ENCODE measurements at places on chromosomes 1 and 21. TPM values are rescaled to one million over a fixed set of nuclear protein-coding genes. Genes with fewer than 3 reads are reported as not detected.

- H3K27me3 ChIP-seq: no peaks in the 10 kb centered on the region
- H3K27ac ChIP-seq: no peak overlapping the region
- H3K36me3 ChIP-seq: peaks cover 52% of the 10 kb centered on the region
- DNase-seq: no peak
- H3K4me3 ChIP-seq: no peak overlapping the region
- no peaks in the 10 kb centered on the region for H3K4me1 ChIP-seq
These were observed 15.4 kb downstream of the NPPA start for GRCh38 chr1:11831945-11832725.

GRCh38 chr1:119674835-119675289 lies 26.8 kb upstream of the ZNF697 start:
- no peaks in the 10 kb centered on the region for H3K36me3 ChIP-seq
- H3K27me3 ChIP-seq: no peaks in the 10 kb centered on the region
- no peak overlapping the region for H3K27ac ChIP-seq
- no peak for DNase-seq

- H3K27me3 ChIP-seq: no peaks in the 10 kb centered on the region
- no peak overlapping the region for H3K4me3 ChIP-seq
- no peak overlapping the region for H3K27ac ChIP-seq
These were observed 160.8 kb downstream of the HHAT start for GRCh38 chr1:210489491-210489890.

- H3K4me1 ChIP-seq: no peaks in the 10 kb centered on the region
- peak overlapping the region; percentile 18 for H3K4me3 ChIP-seq
- H3K27me3 ChIP-seq: no peaks in the 10 kb centered on the region
- DNase-seq: no peak
- H3K27ac ChIP-seq: no peak overlapping the region
These were observed 3.5 kb downstream of the TGFB2 start for GRCh38 chr1:218348628-218349071.

DNA sequence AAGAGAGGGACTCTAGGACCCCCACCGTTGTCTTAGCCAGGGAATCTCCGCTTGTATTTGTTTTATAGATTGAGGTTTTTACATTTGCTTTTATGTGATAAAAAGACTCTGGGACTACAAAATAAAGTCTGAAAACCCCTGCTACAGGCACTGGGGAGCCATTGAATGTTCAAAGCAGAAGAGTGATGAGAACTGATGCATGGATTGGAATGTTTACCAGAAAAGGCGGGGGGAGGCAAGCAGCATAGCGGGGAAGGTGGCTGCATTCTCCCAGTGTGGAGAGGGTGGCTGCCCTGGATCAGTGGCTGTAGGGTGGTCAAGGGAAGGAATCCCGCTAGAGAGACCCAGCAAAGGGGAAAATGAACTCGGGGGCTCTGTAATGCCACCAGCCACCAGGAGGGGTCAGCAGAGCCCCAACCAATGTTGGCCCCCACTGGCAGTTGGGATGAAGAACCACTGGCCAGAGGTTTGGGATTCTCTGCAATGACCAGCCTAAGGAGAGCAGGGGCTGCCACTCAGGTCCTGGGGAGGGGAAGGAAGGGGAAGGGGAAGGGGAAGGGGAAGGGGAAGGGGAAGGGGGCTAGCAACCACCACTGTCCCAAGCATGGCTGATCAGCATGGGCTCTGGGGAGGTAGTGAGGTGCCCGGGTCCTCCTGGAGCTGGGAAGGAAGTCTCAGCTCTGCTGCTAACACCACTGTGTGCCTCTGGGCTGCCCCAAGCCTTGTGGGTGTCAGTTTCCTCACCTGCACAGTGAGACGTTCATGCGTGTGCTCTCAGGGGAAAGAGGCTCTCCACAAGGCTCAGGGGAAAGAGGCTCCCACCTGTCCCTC lies 19.2 kb upstream of the PEF1 start:
- no peaks in the 10 kb centered on the region for H3K27me3 ChIP-seq
- no peak overlapping the region for H3K4me3 ChIP-seq
- DNase-seq: peak; percentile 64
- no peaks in the 10 kb centered on the region for H3K36me3 ChIP-seq
- H3K4me1 ChIP-seq: no peaks in the 10 kb centered on the region
- no peak overlapping the region for H3K27ac ChIP-seq

DNA sequence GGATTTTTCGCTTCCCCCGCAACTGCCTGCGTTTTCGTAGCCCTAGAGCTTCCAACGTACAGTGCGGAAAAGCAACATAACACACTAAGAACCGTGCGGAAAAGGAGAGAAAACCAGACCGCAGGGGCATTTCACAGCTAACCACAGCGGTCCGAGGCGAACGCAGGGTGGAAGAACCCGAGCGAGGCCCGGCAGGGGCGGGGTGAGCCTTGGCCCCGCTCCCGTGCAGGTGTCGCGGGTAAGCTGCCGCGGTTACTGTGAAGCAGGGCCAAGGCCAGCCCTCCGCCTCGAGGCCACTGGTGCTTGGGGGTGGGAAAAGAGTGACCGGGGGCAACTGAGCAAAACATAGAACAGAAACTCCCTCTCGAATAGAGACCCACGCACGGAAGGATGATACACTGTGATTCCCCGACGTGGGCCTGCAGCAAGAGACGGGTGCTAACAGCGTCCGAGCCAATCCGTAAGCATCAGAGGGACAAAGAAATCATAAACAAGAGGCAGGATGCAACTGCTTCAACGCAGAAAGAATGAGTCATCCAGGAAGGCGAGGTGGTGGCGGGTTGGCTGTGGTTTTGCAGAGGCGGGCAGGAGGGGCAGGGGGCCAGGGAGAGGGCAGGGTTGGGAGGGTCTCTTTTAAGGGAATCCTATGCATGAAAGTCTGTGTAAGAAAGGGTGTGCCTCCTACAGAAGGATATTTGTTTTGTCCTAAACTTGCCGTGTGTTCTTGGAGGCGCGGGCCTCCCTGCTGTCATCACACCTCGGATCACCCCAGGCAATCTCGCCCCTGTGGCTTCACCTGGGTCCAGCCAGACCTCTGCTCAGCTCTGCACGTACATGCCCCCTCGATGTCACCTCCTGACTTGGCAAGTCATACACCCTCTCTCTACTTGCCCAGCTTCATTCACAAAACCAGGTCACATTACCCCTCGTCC lies 7.3 kb downstream of the GNG4 start:
- H3K4me3 ChIP-seq: no peak overlapping the region
- peak; percentile 72 for DNase-seq
- H3K27ac ChIP-seq: no peak overlapping the region

DNA sequence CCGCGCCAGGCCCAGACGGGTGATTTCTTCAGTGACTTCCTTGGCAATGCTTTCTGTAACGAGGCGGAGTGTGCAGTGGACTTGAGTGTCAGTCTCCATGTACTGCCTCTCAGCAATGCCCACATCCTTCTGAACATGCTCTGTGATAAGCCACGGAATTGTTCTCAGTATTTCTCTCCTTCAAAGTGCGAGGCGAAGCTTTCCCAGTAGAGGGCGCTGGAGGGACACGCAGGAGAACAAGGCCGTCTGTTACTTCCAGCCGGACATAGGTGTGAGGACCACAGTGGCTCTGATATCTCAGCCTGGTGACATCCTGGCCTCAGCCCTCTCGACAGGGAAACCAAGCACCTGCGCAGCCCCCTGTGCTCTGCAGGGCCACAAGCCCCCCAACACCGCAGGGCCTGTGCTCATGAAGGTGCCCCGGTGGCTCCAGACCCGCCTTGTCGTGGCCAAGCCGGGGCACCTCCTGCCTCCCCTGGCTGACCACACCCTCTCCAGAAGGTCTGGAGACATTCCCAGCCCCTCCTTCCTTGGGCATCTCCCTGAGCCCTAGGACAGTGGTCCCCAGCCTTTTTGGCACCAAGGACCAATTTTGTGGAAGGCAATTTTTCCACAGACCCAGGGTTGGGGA lies 46.1 kb upstream of the BACE2 start:
- H3K4me1 ChIP-seq: no peaks in the 10 kb centered on the region
- peak; percentile 82 for DNase-seq
- no peak overlapping the region for H3K4me3 ChIP-seq

DNA sequence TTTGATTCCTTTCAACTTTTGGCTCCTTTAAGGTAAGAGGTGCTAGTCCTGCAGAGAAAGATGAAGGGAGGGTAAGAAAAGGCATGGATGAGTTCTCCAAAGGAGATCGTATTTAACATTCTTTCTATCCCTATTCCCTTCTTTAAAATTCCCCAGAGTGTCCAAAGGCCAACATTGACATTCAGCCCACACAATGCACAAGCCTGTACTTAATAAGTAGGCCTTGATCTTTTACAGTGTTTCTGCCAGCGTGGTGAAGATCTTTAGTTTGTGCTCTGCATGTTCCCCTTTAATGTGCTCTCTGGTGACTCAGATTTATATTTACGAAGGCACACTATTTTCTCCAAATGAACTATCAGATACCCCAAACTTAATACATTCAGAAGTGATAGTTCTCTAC lies 582.5 kb upstream of the RGS18 start:
- H3K4me1 ChIP-seq: no peaks in the 10 kb centered on the region
- H3K36me3 ChIP-seq: no peaks in the 10 kb centered on the region
- H3K4me3 ChIP-seq: no peak overlapping the region
- no peak overlapping the region for H3K27ac ChIP-seq
- peak; percentile 3 for DNase-seq

GRCh38 chr1:90144820-90145219 lies 149.9 kb downstream of the ZNF326 start:
- no peak overlapping the region for H3K4me3 ChIP-seq
- no peak for DNase-seq
- no peaks in the 10 kb centered on the region for H3K27me3 ChIP-seq
- no peak overlapping the region for H3K27ac ChIP-seq

GRCh38 chr1:17673329-17674072 lies 81.6 kb upstream of the ACTL8 start:
- H3K4me1 ChIP-seq: peaks cover 9% of the 10 kb centered on the region
- no peak for DNase-seq
- no peak overlapping the region for H3K4me3 ChIP-seq

- H3K27me3 ChIP-seq: no peaks in the 10 kb centered on the region
- peaks cover 8% of the 10 kb centered on the region for H3K4me1 ChIP-seq
- no peak overlapping the region for H3K4me3 ChIP-seq
- H3K27ac ChIP-seq: no peak overlapping the region
- DNase-seq: no peak
These were observed 59.2 kb upstream of the ATP5PO start for GRCh38 chr21:33974513-33975468.

DNA sequence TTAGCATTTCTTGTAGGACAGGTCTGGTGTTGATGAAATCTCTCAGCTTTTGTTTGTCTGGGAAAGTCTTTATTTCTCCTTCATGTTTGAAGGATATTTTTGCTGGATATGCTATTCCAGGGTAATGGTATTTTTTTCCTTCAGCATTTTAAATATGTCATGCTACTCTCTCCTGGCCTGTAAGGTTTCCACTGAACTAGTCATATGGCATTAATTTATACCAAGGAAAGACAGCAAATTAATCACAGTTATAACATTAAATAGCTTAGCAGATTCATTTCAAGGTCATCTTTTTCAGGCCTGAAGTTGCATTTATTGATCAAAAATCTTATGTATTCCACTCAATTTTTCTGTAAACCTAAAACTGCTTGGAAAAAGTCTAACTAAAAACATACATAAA lies 54.9 kb downstream of the AK5 start:
- no peak for DNase-seq
- no peak overlapping the region for H3K4me3 ChIP-seq
- no peaks in the 10 kb centered on the region for H3K27me3 ChIP-seq
- no peaks in the 10 kb centered on the region for H3K36me3 ChIP-seq
- no peaks in the 10 kb centered on the region for H3K4me1 ChIP-seq

- H3K4me1 ChIP-seq: no peaks in the 10 kb centered on the region
- H3K27me3 ChIP-seq: no peaks in the 10 kb centered on the region
- H3K4me3 ChIP-seq: no peak overlapping the region
- H3K36me3 ChIP-seq: no peaks in the 10 kb centered on the region
These were observed 266.9 kb downstream of the SIPA1L2 start for GRCh38 chr1:232363008-232363407.

GRCh38 chr1:12480748-12481362 lies 137.2 kb downstream of the DHRS3 start:
- DNase-seq: no peak
- H3K4me3 ChIP-seq: no peak overlapping the region
- peak overlapping the region; percentile 29 for H3K27ac ChIP-seq
- no peaks in the 10 kb centered on the region for H3K27me3 ChIP-seq
- no peaks in the 10 kb centered on the region for H3K36me3 ChIP-seq

- no peak overlapping the region for H3K27ac ChIP-seq
- H3K36me3 ChIP-seq: peaks cover 17% of the 10 kb centered on the region
- H3K4me1 ChIP-seq: no peaks in the 10 kb centered on the region
- no peak overlapping the region for H3K4me3 ChIP-seq
- H3K27me3 ChIP-seq: no peaks in the 10 kb centered on the region
- DNase-seq: no peak
These were observed 58.5 kb upstream of the ACTL8 start for GRCh38 chr1:17696417-17697301.

GRCh38 chr21:40620386-40621145 lies 226.4 kb downstream of the DSCAM start:
- no peaks in the 10 kb centered on the region for H3K4me1 ChIP-seq
- H3K27ac ChIP-seq: no peak overlapping the region
- no peaks in the 10 kb centered on the region for H3K36me3 ChIP-seq
- H3K27me3 ChIP-seq: no peaks in the 10 kb centered on the region
- no peak overlapping the region for H3K4me3 ChIP-seq

GRCh38 chr1:165564561-165564960 lies 20.8 kb downstream of the LRRC52 start:
- no peak for DNase-seq
- H3K4me3 ChIP-seq: no peak overlapping the region
- H3K27ac ChIP-seq: no peak overlapping the region
- no peaks in the 10 kb centered on the region for H3K4me1 ChIP-seq
- no peaks in the 10 kb centered on the region for H3K36me3 ChIP-seq
- H3K27me3 ChIP-seq: no peaks in the 10 kb centered on the region

DNA sequence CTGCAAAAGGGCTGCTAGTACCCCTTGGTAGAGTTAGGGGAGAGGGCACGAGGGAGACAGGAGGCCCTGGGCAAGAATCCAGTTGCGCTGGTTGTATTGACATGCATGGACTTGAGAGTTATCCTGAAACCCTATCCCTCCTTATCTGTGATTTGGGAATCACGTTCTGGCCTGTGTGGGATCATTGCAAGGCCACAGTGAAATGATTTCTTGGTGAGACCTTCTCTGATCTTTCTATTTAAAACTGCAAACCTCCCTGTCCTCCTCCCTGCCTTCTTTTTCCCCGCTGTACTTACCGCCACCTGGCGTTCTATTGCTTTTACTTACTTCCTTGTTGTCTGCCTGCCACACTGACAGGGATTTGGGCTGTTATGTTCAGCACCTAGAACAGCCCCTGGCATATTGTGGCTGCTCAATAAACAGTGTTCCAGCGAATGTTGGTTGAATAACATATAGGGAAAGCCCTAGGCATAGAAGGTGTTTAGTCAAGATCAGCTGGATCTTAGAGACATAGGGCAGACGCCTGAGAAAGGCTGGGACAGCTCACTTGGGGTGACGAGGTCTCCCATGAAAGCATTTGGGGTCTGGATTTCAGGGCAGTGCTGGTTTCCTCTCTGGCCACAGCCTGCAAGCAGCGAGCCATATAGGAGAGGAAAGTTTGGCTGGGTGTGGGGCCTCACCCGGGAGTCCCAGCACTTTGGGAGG lies 25.6 kb downstream of the ALPL start:
- H3K4me3 ChIP-seq: no peak overlapping the region
- H3K27ac ChIP-seq: no peak overlapping the region
- DNase-seq: peak; percentile 63
- peaks cover 21% of the 10 kb centered on the region for H3K4me1 ChIP-seq
- H3K27me3 ChIP-seq: no peaks in the 10 kb centered on the region

- DNase-seq: no peak
- H3K27me3 ChIP-seq: no peaks in the 10 kb centered on the region
- no peaks in the 10 kb centered on the region for H3K36me3 ChIP-seq
- H3K4me3 ChIP-seq: no peak overlapping the region
These were observed 12.2 kb upstream of the CDC42BPA start for GRCh38 chr1:227330279-227331076.

The PDXK gene
- 210 TPM for total RNA-seq

The CRYBG2 gene
- total RNA-seq: 2.2 TPM

The AMY1C gene
- total RNA-seq: not detected

The COL8A2 gene
- 6.4 TPM for total RNA-seq

The CHIA gene
- not detected for total RNA-seq

The PCBP3 gene
- 5.4 TPM for total RNA-seq

Measured in kidney (tissue), 22 donors.